ENCODE measurements at places on chromosomes 3 and 15. TPM values are rescaled to one million over a fixed set of nuclear protein-coding genes. Genes with fewer than 3 reads are reported as not detected.

Gene GOLGA6L10
- 0.16 TPM for polyA plus RNA-seq

DNA sequence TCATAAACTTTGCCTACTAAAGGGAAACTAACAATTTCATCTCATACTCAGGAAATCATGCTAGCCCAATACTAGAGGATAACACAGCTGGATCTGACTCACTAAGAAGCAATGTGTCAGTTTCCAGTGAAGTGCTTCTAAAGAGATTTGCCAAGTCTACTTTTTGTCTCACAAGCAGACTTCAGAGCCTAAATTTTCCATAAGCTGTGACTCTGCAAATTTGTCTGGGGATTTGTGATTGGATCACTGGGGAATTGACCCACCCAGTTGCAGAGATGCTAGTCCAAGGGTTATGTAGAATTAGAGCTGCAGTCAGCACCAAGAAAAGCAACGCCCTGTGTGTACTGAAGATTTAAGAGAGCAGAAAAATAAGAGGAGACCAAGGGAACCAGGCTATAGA is 647.1 kb downstream of the NTRK3 start:
- DNase-seq: no peak

DNA sequence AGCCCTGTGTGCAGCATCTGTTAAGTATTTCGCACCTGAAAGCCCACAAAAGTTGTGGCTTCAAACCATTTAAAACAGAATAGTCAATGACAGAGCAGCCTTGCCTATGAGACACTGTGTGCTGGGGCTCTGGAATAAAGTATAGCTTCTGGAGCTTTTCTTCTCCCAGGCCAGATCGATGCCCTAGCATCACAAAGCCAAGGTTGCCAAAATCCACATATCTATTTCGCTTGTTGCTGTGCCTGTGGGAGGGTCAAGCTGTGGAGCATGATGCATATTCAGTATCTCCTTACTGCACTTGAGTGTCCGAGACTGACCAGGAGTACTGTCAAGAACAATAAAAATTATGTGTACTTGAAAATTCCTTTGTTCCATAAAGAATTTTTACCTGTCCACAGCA is 7.6 kb downstream of the PLOD2 start:
- DNase-seq: no peak

- peak; percentile 45 for DNase-seq
Observed at GRCh38 chr15:101258238-101259144, 6.6 kb upstream of the CHSY1 start.

Gene ATXN7
- 14.1 TPM for polyA plus RNA-seq

DNA sequence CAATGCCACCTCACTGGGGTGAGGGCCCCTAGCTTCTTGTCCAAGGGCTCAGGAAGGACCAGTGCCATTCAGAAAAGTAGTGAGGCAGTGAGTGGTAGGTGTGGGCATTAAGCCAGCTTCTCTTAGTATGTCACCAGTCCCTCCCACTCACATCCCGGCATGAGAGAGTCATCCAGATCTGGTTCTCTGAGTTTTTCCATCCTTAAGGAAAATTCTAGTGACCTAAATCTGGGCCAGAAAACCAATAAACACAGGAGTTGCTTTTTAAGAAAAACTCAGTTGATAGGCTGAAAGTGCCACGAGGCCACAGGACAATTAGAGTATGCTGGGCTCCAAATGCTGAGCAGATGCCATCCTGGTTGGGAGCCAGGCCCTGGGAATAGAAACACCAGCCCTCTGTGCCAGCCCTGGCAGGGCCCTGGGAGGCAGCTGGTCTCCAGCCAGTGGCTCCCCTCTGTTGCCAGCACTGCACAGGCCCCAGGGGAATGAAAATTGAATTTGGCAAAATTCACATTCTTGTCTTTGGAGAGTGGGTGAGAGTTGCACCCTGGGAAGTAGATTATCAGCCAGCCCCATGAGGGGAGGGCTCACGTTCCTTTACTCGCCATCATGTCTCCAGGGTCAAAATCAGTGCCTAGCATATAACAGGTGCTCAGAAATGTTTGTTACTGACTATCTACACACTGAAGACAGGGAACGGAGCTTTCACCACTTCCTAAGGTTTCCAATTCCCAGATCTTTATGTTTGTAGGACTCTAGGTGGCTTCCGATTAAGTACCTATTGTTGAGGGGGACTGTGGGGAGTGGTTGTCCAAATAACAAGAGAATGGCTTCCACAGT is 52.8 kb downstream of the FAM43A start:
- DNase-seq: no peak

- no peak for DNase-seq
Observed at GRCh38 chr15:33608714-33609113, 297.9 kb downstream of the RYR3 start.

Gene GOLGA8J
- not detected for polyA plus RNA-seq

DNA sequence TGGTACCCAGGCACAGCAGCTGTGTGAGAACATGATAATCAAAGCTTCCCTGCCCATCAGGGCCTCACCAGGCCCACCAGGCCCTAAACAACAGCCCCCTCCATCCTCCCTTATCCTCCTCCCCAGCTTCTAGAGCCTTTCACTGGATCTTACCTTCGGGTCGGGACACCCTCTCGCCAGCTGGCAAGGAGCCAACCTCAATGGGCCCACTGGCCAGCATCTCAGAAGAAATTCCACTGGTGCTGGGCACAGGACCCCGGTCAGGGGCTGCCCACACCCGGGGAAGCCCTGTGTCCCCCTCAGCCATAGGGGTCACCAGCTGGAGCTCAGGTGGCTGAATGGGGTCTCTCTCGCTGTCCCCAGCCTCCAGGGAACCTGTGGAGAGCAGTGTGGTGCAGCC is 6.8 kb upstream of the QARS1 start:
- no peak for DNase-seq

Gene FHIT
- polyA plus RNA-seq: 7.4 TPM

- DNase-seq: peak; percentile 73
Observed at GRCh38 chr15:74375303-74375693, 7.9 kb upstream of the CYP11A1 start.

GRCh38 chr3:149723781-149724180 is 28.5 kb downstream of the COMMD2 start:
- DNase-seq: no peak

GRCh38 chr15:88975891-88976290 is 62.7 kb upstream of the MFGE8 start:
- no peak for DNase-seq

Gene FURIN
- 11.7 TPM for polyA plus RNA-seq

Gene FBXO40
- polyA plus RNA-seq: not detected

Gene SAMMSON
- polyA plus RNA-seq: not detected

DNA sequence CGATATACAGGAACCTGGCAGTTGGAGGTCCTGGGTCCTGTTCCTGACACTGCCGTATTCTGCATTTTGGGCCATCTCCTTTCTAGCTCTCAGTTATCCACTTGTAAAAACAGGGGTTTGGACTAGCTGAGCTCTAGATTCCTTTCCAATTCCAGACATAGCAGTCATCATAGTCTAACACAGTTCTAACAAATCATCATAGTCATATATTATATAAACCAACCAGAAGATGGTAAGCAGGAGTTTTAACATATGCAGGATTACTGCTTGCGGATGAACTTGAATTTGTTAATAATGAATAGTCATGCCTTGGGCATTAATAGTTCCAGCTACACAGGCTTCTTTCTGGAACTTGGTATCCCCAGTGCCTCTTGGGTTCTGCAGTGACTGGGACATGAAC is 26.6 kb downstream of the MASP1 start:
- DNase-seq: no peak

- DNase-seq: no peak
Observed at GRCh38 chr3:15197340-15198029, 8.6 kb upstream of the CAPN7 start.

DNA sequence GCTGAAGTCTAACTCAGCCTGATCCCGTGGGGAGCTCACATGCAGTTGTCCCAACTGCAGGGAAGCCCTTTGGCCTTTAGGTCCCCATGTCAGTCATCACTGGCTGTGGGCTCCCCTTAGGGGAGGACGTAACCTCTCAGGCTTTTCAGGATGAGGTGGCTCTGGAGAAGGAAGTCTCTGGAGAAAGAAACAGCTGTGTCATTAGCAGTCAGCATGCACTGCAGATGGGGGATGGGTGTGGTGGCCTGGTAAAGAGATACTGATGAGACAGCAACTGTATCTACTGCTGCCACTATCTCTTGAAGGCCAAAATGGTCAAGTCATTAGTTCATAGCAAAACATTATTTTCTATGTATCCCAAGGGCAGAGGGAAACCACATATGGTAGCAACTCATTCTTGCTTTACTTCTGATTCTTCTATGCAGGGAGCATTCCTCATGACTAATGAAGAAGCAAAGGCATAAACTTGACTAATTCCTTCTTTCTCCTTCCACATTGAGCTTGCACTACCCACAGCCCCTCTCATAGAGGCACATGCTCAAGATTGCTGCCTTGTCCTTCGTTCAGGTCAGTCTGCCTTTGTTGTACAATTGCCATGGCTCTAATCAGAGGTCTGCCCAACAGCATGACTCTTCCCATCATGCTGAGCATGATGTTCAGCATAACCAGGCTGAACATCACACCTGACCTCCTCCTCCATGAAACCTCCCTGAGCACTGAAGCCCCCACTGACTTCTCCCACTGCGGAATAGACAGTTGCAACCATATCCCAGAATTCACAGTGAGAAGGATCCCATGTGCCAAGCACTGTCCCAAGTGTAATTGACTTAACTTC is 47.8 kb upstream of the TMEM158 start:
- DNase-seq: no peak

DNA sequence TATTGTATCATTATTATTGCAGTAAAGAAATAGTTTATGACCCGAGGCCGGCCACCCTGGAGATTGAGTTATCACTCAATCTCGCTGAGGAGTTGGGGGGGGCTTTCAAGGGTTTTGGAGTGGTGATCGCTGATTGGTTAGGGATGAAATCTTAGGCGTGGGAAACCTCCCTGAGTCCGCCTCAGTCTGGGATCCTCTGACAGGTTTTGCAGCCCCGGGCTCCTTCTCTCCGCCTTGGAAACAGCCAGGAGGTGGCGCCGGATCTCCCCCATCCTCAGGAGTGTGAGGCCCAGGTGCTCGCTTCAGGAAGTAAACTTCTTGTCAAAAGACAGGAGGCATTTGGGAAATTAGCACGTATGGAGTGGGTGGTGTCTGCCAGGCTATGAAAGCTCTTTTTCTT is 41.1 kb upstream of the SEC61A1 start:
- DNase-seq: no peak

DNA sequence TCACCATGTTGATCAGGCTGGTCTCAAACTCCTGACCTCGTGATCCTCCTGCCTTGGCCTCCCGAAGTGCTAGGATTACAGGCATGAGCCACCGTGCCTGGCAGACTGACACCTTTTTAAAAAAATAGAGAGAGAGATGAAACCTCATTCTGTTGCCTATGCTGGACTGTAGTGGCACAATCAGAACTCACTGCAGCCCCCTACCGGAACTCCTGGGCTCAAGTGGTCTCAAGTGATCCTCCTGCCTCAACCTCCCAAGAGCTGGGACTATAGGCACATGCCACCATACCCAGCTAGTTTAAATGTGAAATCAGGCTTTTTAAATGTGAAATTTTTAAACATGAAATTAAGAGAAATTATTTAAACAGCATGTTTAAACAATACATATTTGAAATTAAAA is 265.2 kb upstream of the UBE2E1 start:
- DNase-seq: no peak

- DNase-seq: no peak
Observed at GRCh38 chr3:31978553-31978952, 2.5 kb downstream of the OSBPL10 start.

Gene MYRIP
- polyA plus RNA-seq: not detected

DNA sequence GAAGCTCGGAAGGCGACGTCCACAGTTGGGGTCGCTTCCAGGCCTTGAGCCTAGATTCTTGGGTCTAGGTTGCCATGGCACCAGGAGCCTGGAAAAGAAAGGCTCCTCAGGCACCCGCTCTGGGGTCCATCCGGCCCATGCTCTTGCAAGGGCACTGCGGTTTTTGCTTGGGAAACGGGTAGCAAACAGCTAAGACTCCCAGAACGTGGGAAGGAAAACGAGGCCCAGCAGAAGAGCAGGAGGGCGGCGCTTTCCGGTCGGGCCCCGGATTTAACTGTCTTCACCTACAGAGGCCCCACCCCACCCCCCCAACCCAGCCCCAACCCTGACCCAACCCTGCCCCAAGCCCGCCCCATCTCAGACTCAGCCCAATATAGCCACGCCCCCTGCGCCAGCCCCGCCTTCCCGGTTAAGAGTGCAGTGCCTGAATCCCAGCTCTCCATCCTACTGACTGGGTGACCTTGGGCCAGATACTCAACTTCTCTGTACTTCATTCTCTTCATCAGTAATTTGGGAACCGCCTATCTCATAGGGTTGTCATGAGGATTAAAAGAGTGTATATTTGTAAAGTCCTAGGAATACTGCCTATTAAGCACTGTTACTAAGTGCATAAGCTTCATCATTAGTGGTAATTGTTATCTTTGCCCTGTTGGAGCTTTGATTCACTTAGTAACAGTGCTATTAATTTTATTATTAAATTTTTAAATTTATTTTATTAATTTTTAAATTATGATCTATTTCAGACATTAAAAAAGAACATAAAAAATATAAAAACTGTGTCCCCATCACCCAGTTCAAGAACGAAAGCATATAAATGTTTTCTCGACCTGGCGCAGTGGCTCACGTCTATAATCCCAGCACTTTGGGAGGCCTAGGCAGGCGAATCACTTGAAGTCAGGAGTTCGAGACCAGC is 28.4 kb upstream of the SMAD6 start:
- no peak for DNase-seq

GRCh38 chr3:142498397-142499180 is 50.8 kb upstream of the XRN1 start:
- DNase-seq: no peak

DNA sequence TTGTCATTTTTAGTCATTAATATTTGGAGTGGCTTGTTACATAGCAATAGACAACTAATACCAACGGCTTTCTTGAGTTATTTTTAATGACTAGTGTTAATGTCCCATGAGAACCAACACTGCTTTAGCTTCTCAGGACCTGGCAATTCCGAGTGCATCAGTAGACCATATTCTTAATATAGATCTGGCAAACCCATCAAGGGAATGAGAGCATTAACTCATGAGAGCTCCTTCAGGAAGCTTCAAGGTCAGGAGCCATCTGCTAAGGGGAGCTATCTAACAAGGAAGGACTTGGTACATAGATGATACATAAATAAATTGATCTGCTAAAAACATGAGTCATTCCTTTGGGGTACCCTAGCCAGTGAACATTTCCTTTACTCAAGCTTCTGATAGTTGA is 122.6 kb upstream of the EPHA3 start:
- DNase-seq: no peak

GRCh38 chr3:114903213-114903612 is 243.9 kb downstream of the ZBTB20 start:
- DNase-seq: no peak

Gene KNG1
- polyA plus RNA-seq: not detected

Gene NPAP1
- not detected for polyA plus RNA-seq

DNA sequence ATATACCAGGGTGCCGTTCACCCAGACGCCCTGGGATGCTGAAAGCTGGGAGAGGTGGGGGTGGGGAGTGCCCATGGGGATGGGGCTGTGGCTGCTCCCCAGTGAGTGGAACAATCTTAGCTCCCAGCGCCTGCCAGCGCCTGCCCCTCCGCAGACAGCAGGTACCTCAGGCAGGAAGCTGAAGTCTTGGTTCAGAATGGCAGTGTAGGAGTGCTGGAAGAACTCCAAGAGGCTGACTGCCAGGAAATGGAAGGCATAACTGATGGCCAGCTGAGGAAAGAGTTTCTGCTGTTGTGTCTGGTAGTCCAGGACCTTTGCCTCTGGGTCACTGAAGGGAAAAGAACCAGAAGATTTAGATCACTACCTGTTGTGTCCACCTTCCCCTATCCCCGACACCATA is 8.4 kb downstream of the ACOX2 start:
- no peak for DNase-seq
